ENCODE measurements at places on chromosomes 3 and 15.

DNA sequence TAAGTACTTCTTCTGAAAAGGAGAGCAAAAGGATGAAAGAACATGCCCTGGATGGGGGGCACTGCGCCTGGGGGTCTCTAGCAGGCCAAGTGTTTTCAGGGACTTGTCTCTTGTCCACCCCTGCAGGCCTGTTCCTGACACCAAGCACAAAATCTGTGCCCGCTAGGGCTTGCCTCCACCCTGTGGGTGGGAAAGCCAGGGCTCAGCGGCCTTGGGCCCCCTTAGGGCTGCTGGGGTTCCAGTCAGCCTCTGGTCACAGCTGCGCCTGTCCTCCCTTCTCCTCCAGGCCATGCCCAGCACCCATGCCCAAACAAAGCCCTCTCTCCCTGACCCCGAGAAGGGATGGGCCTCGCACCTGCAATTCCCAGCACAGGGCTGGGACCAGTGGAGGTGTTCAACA is 71.1 kb upstream of the TRPM1 start:
- no peak for DNase-seq

GRCh38 chr3:69389520-69390248 is 3.8 kb upstream of the FRMD4B start:
- DNase-seq: no peak

DNA sequence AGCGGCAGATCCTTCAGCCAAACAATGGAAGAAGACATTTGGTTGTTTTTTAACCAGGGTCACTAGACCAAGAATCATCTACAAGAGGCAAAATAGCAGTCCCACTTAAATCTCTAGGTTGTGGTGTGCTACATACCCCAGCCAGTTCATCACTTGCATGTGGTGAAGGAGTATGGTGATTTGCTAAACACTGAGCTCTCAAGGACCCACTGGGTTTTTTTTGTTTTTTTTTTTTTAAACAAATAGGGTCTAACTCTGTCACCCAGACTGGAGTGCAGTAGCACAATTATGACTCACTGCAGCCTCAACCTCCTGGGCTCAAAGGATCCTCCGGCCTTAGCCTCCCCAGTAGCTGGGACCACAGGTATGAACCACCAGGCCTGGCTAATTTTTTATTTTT is 508.0 kb downstream of the FOXP1 start:
- DNase-seq: no peak

GRCh38 chr15:76217029-76217881 is 94.0 kb downstream of the ETFA start:
- no peak for DNase-seq

GRCh38 chr3:57755741-57756527 is at the start of gene SLMAP:
Gene SLMAP, plus strand, starts transcription at chr3:57756309. Its CDS starts 1,343 bp downstream, at chr3:57757652.
- peak; percentile 95 for DNase-seq

GRCh38 chr15:85622221-85622831 is 172.4 kb downstream of the KLHL25 start:
- DNase-seq: no peak

DNA sequence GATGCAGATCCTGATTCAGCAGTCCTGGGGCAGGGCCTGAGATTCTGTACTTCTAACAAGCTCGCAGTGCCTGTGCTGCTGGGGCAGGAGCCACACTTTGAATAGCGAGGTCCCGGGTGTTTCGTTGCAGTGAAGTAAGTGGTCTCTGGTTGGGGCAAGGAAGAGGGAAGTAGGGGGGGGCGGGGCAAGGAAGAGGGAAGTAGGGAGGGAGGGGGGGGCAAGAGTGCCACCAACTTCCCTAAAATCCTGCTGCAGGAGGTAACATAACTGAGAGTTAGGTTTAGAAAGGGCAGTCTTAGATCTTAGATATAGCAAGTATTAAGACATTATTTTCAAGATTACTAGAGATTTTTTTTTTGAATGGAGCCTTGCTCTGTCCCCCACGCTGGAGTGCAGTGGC is 35.5 kb downstream of the CRTAP start:
- DNase-seq: no peak
